Activated T-helper 1 cell treated with anti-CD3 and anti-CD28 coated beads, Interleukin-2, amount 50 U/mL, for 16 hours (primary cell): ENCODE measurements at places on chromosomes 13 and 19.

GRCh38 chr13:24459234-24459633 lies 53.3 kb downstream of the PARP4 start:
- DNase-seq, result no peak

GRCh38 chr19:35318679-35319448 lies 10.1 kb upstream of the CD22 start:
- no peak for DNase-seq

GRCh38 chr13:33355201-33355895 lies 69.8 kb upstream of the STARD13 start:
- DNase-seq, result no peak

DNA sequence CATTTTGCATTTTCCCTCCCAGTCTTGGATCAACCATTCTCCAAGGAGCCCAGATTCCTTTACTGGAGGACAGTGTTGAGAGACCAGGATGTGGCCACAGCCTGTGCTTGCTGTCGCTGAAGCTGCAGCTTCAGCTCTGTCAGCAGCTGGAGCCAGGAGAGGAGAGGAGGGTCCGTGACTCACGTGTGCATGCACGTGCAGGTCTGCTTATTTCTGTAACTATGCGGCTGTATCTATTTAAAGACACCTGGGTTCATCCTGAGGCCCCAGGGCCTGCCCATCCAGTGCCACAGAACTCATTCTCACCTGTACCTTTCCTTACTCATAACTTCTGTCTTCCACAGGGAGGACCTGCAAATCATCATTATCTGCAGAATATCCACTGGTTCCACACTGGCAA lies 8.2 kb upstream of the LAMP1 start:
- no peak for DNase-seq

DNA sequence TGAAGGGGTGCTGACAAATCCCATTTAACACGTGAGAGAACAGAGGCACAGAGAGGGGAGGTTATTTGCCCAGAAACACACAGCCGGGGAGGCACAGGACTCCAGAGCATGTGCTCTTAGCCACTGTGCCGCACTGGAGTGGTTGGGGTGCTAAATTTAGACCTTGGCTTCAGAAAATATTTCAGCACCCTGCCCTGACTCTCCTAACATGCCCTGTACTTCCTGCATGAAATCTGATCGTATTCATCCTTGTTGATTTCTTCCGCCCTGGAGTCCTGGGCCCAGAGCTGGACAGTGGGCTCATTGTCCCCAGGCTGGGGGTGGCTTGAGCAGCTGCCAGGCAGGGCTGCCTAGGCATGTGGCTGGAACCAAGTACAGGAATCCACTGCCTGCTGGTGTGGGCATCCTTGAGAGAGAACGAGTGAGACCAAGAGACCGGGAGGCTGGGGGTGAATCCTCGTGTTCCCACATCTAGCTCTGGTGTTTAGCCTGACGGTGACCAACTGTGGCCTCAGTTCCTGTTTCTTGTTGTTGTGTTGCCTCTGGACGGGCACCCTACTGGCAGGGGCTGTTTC lies 5.3 kb downstream of the SLC27A1 start:
- no peak for DNase-seq

GRCh38 chr19:28793391-28794168 lies 419.4 kb downstream of the UQCRFS1 start:
- no peak for DNase-seq

- no peak for DNase-seq
Measured at GRCh38 chr13:51125495-51126226, 14.6 kb upstream of the C13orf42 start.

DNA sequence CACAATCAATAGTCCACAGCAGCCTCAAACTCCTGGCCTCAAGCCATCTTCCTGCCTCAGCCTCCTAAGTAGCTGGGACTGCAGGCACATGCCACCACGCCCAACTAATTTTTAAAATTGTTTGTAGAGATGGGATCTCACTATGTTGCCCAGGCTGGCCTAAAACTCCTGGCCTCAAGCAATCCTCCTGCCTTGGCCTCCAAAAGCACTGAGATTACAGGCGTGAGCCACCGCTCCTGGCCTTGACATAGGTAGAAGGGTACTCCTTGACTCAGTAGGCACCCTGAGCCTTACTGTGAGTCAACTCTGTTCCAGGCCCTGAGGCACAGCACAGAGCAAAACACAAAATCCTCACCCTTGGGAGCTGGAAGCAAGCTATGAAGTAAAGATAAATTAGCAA lies 7.8 kb downstream of the TNPO2 start:
- no peak for DNase-seq

DNA sequence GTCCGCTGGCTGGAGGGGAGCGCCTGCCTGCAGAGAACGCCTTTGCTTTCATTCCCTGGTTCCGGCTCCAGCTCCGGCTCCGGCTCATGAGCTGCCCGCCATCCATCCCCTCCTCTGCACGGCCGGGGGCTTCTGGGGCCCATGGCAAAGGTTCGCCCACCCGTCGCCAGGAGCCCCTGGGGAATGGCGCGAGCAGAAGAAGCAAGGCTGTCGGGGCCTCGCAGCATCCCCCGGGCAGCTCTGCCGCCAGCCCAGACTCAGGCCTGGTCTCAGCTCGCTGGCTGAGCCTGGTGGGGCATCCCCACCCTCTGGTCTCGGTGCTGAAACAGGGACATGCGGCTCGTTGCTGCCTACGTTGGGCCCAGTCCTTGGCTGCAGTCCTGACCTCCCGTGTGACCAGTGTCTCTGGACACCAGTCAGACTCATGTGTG lies 96.8 kb downstream of the KDM4B start:
- DNase-seq, result no peak

DNA sequence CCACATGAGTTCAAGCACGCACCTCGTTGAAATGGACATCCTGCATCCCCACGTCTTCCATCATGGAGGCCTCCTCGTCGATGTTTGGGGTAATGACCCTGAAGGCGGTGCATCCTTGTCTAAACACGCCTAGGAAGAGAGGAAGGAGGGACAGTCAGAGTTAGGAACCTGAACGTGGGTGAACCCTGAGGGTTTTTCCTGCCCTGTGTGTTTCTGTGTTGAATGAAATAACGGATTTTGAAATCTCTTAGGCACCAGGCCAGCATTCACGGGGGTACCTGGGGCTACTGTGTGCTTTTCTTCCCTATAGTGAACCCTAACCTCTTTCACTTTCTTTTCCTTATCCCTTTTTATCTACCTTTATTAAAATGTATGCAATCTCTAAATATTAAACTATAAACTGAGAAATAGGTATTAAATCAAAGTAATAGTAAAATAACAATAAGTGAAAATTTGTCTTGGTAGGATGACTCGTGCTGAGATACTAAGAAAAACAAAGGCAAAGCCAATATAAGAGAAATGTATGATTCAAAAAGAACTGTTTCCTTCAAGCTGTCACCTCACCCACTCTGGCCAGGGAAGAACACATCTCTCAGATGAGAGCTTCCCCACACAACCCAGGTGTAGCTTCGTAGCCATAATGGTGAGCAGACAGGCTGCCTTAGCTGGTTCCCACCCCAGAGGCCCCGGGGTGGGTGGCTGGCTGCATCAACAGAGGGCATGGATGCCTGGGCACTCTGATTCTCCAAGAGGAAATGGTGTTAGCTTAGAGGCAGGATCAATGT lies 72.1 kb upstream of the SLC15A1 start:
- DNase-seq, result no peak

DNA sequence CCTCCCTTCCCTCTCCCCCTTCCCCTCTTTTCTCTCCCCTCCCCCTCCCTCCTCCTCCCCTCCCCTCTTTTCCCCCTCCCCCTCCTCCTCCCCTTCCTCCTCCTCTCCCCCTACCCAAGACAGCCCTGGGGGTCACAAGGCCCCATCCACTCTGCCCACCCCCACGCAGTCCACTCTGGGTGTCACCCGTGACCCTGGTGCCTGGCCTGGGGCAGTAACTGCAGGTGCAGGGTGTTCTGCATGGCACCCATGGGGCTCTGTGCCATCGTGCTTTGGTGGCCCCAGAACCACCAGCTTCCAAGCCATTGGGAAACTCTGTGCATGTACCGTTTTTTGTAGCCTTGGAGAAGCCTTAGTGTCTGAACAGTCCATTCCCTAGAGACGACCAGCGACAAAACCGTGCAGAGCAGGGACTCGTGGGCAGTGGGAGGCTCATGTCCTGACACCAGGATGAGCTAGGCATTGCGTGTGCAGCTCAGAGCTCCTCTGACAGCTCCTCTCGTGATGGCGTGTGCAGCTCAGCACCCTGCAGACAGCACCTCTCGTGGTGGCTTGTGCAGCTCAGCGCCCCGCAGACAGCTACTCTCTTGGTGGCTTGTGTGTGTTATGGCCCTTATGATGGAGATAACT lies 43.7 kb upstream of the F7 start:
- no peak for DNase-seq

DNA sequence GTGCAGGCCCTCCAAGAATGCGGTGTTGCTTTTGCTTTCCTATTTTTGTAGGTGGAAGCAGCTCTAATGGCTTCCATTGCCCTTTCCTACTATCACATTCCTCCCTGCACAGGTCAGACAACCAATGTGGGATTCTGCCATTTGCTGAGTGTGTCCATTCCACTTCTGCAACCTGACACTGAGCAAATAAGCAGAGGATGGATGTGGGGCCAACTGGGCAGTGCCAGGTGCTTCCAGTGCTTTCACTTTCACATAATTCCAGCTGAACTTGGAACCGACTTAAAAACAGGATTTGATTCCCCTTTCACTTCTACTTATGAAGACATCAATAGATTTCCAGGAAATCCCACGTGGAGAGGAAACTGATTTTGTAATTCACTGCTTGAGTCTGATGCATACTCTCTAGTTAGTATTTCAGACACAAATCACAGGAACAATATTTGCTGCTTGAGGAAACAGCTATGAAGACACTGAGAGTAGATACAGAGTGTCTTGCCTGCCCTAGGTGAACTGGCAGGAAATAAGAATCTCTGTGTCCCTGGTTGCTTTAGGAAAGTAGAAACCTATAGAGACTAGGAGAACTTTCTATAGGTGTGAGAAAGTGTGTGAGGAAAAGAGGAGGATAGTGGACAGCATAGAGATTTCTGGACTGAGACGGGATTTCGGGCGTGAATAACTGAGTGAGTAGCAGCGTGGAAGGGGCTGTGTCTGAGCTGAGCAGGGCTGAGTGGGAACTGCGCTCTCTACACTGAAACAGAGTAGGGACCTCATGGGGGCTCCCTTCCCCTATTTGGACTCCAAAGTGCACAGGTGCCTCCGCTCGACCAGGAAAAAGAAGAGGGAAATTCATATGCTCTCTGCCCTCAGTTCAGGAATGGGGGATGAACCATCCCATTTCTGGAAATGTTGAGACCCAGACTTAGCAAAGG lies 22.5 kb downstream of the LGALS16 start:
- DNase-seq, result no peak

GRCh38 chr13:74570834-74571233 lies 436.6 kb upstream of the KLF12 start:
- DNase-seq, result no peak

DNA sequence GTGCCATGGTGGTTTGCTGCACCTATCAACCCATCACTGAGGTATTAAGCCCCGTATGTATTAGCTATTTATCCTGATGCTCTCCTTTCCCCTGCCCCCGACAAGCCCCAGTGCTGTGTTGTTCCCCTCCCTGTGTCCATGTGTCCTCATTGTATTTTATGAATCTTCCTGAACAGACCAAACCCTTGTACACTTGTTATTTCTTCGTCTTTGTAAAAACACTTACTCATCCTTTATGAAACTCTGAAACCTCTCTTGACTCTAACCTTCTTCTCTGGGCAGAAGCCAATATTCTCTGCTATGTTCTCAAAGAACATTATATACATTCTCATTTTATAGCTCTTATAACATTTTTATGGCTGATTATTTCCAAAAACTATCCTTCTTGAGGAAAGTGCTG lies 746.9 kb downstream of the EFNB2 start:
- no peak for DNase-seq

DNA sequence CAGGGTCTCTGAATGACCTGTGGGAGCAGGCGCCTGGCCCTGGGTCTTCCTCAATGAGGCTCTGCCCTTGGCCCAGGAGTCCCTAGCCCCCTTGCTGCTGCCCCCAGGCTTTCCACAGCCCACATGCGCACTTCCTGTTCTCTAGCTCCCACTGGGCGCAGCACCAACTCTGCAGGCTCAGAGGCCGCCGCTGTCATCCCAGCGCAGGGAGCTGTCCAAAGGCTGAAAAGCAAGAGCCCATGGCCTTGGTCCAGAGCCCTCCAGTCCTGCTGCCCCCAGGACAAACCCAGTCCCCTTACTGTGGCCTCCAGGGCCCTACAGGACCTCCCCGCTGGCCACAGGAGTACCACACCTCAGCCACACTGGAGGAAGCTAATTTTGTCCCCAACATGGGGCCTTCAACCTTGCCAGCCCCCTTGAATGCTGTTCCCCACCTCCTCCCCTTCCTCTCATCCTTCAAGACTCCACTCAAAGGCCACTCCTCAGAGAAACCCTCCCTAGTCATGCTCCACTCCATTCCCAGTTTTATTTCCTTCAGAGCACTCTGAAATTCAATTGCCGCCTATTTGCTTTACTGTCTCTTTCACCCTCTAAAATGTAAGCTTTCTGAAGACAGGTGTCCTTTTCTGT lies 8.0 kb upstream of the POU2F2 start:
- DNase-seq, result no peak

DNA sequence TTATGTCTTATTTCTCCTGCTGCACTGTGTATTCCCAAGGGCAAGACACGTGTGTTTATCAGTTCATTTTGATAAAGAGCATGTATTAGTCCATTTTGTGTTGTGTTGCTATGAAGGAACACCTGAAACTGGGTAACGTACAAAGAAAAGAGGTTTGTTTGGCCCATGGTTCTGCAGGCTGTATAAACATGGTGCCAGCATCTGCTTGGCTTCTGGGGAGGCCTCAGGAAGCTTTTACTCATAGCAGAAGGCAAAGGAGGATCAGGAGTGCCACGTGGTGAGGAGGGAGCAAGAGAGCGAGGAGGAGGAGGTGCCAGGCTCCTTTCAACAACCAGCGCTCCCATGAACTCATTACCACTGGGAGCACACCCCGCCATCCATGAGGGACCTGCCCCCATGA lies 214.0 kb downstream of the UQCRFS1 start:
- DNase-seq, result no peak

DNA sequence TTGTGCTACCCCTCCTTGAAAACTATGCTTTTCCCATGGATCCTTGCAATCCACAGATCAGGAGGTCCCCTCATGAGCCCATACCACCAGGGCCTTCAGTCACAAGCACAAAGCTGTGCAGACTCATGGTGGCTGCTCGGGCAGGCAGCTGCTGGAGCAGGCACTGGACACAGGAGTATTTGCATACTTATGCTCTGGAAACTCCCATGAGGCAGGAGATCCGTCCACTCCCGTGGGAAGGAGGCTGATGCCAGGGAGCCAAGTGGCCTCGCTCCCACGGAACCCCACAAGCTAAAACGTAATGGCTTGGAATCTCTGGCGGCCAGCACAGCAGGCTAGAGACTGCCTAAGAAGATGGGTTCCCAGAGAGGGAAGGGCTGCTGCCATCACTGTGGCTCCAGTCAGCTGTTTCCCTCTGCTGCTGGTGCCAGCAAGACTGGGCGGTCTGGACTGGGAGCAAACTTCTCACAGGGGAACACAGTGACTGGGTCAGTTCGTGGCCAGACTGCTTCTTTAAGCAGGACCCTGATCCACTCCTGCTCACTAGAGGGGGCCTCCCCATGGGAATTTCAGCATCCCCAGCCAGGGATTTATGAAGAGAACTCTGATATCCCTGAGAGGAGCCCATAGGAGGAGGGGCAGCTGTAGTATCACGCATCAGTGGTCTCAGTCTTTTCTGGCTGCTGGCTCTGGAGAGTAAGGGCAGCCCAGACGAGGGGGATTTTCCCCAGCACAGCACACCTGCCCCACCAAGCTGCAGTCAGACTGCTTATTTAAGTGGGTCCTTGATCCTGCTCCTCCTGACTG lies 370.3 kb upstream of the ATXN8OS start:
- DNase-seq, result no peak

GRCh38 chr19:38057959-38058690 lies 151.1 kb downstream of the SIPA1L3 start:
- DNase-seq, result no peak
